OCI-LY7 (cell line): ENCODE measurements at places on chromosomes 6 and 20. TPM values are rescaled to one million over a fixed set of nuclear protein-coding genes. Genes with fewer than 3 reads are reported as not detected.

C20orf202 gene
- total RNA-seq, result not detected in 2 replicates

TTLL9 gene
- not detected in 2 replicates for total RNA-seq

SLPI gene
- total RNA-seq, result not detected in 2 replicates

EDN1 gene
- total RNA-seq, result not detected in 2 replicates
